Effector CD4-positive, alpha-beta T cell (primary cell): ENCODE measurements at places on chromosomes 7 and 10.

DNA sequence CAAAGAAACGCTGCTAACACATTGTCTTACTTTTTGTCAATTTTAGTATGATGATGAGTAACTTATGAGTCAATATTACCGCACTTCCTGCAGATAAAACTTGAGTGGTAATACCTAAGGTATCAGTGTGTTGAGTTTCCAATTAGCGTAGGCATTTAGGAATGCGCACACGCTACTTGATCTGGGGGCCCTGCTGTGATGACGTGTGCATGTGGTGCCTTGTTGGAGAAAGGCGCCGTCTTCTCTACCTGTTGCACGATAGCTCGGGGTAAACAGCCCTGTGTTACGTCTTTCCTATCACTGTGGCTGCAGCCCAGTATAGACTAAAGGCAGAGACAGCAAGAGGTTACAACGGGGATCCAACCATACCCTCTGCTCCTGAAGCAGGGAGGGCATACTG lies 476.8 kb upstream of the ADARB2 start:
- no peak for DNase-seq

DNA sequence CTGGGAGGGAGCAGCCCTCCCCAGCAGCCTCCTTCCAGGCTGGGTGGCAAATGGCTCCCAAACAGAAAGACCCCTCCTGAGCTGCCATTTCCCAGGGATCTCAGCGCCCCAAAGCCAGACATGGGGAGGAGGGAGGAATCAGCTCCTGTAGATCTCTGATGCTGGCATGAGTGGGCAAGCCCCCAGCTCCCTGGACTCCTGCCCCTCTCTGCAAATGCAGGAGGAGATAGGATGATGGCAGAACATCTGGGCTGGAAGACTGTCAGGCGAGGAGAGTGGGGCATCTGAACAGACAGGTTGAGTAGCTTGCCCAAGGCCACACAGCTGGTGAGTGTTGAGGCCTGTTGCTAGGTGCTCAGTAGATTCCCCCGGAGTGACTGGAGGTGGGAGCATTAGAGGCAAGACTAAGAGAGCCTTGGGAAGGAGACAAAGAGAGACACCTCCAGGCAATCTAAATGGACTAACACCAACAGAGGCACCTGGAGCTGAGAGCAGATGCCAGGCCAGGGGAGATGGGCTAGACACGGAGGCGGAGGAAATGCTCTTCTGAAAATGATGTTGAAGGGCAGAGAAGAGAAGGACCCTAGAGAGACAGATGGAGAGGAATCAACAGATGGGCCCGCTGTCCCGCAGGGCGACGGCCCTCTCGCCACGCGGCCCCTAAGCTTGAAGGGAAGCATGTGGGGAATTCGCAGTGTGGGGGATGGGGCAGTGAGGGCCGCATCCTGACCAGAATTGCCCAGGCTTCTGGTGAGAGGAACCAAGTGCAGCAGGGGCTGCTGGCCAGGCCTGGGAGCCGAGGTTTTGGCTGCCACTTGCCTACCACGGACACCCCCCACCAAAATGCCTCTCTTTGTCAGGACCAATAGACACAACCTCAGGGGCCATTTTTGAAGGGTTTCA lies 84.8 kb upstream of the LRRC4 start:
- DNase-seq: no peak

GRCh38 chr10:13563481-13564445 lies 23.0 kb upstream of the PRPF18 start:
- no peak for DNase-seq

GRCh38 chr7:107564553-107565298 lies 955 bp downstream of the DUS4L start:
- DNase-seq: no peak

- DNase-seq: no peak
These were observed 61.8 kb upstream of the TRIL start for GRCh38 chr7:29019896-29020295.

- DNase-seq: no peak
These were observed 340.9 kb downstream of the LRMDA start for GRCh38 chr10:75772153-75772887.
